HS-27A (cell line): ENCODE measurements at places on chromosomes 13 and 19.

DNA sequence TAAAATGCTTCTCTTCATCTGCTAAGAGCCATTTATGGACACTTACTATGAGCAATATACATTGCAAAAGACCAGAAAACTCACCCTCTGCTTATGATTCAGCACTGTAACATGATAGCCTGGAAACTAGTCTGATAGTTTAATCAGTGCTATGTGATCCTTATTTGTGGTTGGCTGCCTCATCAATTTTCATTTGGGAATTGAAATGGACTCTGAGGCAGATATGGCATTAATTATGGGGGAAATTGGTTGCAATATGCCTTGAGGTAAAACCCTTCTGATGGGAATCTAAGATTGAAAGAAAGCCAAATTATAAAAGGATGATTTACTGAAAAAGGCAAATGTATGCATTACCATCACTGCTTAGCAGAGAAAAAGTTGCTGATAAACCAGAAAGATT lies 33.5 kb downstream of the FAM216B start:
- no peak for DNase-seq

GRCh38 chr13:94712812-94713560 lies 641 bp upstream of the SOX21 start:
- no peak for DNase-seq

DNA sequence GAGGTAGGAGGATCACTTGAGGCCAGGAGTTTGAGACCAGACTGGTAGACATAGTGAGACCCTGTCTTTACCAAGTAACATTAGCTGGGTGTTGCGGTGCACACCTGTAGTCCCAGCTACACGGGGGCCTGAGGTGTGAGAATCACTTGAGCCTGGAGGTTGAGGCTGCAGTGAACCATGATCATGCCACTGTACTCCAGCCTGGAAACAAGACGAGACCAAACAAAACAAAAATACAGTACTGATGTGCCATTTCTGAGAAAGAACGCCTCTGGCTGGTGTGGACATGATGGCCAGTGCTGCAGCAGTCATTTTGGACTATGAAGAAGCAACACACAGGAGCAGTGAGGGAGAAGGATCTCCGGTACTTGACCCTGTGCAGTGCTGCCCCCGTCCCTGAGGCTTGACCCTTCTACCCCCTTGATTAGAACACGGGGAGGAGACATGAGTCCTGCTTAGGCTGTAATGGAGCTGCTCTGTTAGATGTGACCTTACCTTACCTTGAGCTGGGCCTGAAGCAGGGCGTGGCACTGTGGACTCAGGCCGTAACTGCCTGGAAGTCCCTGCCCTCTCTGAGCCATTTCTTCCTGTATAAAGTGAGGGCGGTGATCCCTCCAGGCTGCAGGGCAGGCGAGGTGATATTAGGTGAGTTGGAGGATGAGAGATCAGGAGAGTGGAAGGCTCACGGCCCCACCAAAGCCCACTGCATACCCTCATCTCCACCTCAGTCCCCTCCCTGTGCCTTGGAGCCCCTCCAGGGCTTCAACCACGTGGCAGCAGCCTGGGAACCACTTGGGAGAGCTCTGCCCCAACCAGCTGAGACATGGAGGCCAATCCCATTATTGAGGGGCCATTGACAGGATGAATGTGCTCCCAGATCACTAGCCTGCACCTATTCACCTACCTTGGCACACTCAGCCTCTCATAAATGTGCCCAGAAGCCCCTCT lies 5.9 kb downstream of the RPL18A start:
- no peak for DNase-seq

DNA sequence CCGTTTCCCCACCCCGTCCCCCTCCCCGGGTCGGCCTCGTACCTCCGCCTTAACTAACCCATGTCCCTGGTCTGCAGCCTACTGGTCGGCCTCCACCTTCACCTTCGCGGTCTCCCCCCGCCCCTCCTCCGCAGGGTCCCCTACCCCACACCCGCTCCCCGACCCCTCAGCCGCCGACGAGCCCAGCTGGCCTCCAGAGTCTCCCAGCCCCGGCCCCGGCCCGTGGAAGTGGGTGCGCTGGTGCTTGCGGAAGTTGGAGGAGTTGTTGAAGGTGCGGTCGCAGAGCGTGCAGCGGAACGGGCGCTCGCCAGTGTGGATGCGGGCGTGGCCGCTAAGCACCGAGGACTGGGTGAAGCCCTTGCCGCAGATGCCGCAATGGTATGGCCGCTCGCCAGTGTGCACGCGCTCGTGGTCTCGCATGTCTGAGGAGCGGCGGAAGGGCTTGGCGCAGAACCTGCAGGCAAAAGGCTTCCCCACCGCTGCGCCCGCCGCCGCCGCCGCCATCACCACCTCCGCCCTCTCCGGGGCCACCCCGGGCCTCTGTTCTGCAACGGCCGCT lies 2.6 kb downstream of the ZNF784 start:
- DNase-seq, result no peak

DNA sequence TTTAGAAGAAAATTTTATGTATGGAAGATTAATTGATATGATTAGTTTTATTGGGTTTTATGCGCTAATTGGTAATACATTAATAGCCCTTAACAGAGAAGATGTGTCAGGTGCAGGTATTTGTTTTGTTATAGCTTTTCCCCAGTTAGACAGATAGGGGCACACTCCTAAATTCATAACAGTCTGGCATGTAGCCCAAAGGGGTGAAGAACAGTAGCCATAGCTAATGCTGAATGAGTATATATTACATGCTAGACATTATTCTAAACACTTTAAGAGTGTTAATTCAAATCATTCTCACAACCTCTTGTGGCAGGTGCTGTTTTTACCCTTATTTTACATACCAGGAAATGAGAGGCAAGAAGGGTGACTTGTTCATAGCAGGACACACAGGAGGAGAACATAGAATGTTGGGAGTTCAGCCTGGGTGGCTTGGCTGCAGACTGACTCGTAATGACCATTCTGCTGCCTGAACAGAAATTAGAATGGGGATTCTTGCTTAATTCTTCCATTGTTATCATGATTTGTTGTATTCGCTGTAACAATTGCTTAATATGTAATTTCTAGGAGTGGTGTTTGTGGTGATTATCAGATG lies 20.1 kb downstream of the PCCA start:
- no peak for DNase-seq

DNA sequence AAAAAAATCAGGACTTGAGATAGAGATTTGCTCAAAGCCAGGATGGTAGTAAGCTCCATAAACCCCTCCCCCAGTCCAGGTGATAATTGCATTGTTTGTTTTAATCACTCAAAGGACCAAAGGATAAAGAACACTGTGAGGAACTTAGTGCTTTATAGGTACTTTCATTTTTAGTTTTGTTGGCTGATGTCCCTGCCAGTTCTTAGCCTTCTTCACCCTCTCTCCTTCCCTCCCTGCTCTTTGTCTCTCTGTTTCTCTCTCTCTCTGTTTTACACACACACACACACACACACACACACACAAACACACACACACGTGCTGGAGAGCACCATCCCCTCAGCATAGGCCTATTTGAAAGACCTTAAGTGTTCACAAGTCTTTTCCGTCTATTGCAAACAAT lies 5.2 kb downstream of the FRY start:
- no peak for DNase-seq

GRCh38 chr13:95035311-95036109 lies 265.7 kb downstream of the ABCC4 start:
- DNase-seq, result no peak

DNA sequence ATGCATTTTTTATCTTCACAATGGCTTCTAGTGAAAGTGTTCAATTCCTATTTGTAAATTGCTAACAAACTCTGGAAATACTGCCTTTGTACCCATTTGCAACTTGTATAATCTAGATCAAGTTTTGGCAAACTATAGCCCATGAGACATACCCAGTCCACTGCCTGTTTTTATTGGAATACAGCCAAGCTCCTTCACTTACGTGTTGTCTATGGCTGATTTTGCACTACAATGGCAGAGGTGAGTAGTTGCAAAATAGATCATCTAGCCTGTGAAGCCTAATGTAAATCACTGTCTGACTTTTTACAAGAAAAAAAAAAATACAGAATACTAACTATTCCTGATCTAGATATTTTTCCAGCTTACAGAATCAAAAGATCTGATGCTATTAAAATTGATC lies 37.1 kb downstream of the DZIP1 start:
- DNase-seq, result no peak

DNA sequence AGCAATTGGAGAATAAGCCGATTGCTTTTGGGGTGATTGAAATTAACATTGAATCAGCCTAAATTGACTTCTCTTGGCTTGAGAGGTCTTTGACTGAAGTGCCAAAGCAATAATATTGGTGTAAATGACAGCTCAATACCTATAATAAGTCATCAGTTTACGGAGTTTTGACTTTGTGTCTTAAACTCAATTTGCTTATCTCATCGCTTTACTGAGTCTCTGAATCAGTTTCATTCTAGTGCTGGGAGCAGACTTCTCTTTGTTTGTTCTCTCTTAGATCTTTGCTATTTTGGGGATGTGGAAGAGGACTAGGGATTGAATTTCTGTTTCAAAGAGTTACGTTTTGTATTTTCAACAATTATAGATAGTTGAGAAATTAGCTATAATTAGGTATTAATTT lies 7.1 kb downstream of the RFC3 start:
- no peak for DNase-seq

- DNase-seq, result no peak
Measured at GRCh38 chr19:38201731-38202130, 22.3 kb downstream of the DPF1 start.

DNA sequence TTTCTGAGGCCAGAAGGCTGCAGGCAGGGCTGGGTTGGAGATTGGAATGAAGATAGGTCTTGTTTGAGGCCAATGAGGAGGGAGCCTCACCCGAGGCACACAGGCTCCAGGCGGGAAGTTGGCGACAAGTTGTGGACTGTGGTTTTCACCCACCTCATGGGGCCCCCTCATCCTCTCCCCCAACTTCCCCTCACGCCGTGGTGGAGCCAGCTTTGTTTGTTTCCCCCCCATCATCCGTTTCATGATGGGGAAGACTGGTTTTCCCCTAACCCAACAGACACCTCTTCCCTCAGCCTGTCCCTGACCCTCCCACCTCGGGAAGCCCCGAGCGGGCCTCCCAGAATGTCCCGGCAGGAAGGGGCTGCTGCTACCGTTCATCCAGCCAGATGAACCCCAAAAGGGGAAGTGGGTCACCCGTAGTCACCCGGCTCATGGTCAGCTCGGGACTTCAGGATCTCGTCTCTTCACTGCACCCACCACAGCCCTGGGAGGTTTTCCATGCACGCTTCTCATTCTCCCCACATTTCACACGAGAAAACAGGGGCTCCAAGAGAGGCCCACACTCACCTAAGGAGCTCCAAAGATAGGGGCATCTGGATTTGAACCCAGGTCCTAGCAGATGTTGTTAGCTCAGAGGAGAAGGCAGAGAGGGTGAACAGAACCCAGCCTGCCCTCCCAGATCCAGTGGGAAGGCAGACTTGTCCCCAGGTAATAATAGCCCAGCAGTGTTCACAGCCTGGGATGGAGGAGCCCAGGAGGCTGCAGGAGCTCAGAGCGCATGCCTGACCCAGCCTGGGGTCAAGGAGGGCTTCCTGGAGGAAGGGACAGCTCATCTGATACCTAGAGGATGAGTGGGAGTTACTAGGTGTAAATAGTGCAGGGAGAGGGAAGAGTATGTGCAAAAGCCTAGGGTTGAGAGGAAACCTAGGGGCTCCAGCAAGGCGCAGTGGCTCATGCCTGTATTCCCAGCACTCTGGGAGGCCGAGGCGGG lies 23.5 kb downstream of the CEACAM16 start:
- no peak for DNase-seq

DNA sequence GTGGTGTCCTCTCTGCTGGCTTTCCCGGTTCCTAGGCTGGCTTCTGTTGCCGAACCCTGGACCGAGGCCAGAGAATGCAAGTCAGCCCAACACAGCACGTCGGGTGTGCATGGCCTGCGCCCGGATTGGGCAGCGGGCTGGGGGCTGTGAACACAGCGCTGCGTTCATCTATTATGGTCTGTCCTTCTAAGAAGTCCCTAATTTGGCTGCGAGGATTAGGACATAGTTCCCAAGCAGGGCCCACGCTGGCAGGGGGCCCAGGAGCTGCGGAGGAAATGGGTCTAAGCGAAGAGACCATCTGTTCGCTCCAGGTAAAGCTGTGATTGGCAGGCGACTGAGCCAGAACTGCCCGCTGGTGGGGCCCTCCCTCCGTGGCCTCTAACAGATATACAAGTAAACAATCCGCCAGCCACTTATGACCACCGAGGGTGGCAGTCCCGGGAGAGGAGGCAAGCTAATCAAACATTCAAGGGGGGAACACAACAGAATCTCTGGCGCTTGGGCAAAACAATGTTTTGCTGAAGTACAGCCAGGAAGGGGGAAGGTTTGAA lies 6.0 kb downstream of the SYCE2 start:
- no peak for DNase-seq

DNA sequence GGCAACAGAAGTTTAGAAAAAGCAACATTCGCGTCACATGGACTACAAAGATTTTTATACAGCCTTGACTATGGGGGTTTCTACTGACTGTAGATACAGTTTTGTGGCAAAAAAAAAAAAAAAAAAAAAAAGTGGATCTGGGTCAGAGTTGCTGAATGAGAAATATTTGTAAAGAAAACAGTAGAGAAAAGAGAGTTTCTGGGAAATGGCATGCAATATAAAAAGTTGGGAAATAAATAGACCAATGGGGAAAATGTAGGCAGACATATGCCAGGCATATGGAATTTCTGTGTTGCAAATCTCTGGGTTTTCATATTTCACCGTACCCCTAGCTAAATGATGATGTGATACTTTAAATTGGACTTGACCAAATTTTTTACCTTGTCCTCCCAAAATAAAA lies 315.3 kb downstream of the EFNB2 start:
- DNase-seq, result no peak

GRCh38 chr19:29724102-29724641 lies 9.1 kb upstream of the C19orf12 start:
- DNase-seq, result no peak
